ENCODE measurements at places on chromosomes 4 and X.

GRCh38 chrX:40146262-40147125, 48.7 kb upstream of the BCOR start:
- no peak for DNase-seq

DNA sequence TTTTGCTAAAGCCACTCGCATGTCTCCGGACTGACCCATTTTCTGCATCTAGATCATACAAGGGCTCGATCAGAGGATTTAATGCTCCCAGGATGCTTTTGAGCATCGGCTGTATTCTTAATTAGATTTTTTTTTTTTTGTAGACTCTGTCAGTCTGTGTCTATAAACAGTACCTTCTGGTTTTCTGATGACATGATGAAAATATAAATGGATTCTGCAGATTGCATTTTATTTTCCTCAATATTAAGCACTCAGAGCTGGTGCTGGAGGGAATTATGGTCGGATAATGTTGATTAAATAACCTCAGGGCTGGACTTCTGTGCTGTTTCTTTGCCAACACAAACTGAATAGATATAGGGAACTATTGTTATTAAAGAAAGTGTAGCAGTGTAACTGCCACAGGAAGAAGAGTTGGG, 57.1 kb upstream of the LIMCH1 start:
- DNase-seq: no peak

GRCh38 chrX:105725228-105725627, 97.1 kb upstream of the NRK start:
- DNase-seq: no peak

- no peak for DNase-seq
These were observed 41.9 kb upstream of the TADA2B start for GRCh38 chr4:7001271-7001670.

DNA sequence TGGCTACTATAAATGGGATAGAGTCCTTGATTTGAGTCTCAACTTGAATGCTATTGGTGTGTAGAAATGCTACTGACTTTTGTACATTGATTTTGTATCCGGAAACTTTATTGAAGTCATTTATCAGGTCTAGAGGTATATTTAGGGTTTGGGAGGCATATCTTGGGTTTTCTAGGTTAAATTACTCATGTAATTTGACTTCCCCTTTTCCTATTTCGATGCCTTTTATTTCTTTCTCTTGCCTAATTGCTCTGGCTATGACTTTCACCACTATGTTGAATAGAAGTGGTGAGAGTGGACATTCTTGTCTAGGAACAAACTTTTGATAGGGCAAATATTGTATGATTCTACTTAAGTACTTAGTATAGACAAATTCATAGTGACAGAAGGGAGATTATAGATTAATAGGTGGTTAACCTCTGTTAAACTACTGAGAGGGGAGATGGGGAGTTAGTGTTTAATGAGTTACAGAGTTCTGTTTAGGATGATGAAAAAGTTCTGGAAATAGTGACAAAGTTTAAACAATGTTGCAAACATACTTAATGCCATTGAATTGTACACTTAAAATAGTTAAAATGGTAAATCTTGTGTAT, 22.8 kb upstream of the HSPA4L start:
- no peak for DNase-seq

- DNase-seq: no peak
These were observed 186.5 kb upstream of the SLC7A11 start for GRCh38 chr4:138428611-138429010.

DNA sequence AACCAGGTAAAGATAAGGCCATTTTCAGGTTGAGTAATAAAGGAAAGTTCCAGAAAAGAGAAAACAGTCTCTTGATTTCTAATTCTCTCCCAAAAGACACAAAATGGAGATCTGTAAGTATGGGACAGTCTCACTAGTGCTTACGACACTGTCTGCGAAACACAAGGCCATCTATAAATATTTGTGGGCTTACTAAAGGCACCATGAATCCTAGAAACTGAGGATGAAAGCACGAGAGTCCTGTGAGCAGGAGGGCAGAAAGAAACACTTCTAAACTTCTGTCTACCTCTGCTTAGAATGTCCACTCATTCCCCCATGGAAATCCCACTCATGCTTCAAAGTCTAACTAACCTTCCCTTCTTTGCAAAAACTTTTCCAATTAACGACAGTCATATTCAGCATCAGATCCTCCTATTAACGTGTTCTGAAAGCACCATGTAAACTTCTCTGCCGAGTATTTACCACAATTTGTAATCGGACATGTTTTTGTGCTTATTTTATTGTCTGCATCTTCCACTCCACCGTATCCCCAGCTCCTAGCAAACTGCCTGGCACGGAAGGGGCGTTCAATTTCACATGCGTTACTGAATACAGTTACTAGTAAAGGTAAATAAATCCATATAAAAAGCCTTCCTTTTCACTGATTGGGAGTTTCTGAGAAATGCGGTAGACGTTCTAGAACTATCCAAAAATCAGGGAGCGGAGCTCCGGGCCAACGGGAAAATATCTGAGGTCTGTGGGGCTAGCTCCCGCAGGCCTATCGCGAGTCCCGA, 665 bp downstream of the PSMD10 start:
- no peak for DNase-seq

DNA sequence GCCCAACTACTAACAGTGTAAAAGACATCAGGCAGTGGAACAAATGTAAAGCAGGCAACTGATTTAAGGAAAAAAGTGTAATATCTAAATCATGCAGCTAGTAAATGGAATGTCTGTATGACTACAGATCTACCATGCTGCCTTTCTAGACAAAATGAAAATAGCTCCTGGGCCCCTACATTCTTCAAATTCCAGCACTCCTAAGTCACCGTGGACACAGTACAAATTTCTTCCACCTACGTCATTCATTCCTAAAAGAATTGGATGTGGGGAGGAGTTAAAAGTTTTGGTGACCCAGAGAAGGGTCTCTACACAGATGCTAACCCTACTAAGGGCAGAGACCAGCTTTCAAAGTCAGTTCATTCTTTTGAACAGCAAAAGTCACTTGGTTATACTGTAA, 137.2 kb upstream of the ARHGEF9 start:
- no peak for DNase-seq

DNA sequence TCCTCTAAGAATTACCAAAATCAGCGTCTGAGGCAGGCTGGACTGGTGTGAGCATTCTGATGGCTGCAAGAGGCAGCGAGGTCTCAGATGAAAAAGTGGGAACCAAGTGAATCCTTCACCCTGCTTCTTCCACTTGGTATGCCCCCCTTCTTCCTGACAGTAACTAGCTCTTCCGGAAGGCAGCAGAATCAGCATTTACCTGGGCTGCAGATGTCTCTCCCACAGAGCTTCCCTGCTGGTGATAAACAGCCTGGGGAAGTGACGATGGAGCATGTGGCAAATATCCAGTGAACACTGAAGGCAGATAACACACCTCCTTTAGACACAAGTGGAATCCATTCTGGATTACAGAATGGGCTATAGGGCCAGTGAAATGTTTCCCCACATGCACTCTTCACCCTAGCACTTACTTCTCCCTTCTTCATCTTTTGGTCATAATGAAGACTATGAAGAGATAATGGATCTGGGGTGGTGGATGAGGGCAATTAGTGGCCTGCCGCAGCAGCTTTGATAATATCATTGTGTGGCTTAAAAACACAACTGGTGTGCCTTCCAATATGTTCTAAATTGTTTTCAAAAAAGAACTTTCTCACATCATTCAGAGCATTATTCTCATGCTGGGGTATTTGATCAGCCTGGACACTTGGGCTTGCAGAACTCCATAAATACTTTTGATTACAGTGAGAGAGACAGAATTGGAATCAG, 60.8 kb upstream of the TBC1D9 start:
- no peak for DNase-seq

- no peak for DNase-seq
These were observed 464.1 kb downstream of the IDS start for GRCh38 chrX:149040873-149041535.

GRCh38 chr4:184103527-184104264, 114.0 kb downstream of the ENPP6 start:
- DNase-seq: no peak

GRCh38 chr4:66585767-66586166, 915.5 kb upstream of the EPHA5 start:
- no peak for DNase-seq

- DNase-seq: no peak
These were observed 203.0 kb upstream of the GK2 start for GRCh38 chr4:79611026-79611425.

DNA sequence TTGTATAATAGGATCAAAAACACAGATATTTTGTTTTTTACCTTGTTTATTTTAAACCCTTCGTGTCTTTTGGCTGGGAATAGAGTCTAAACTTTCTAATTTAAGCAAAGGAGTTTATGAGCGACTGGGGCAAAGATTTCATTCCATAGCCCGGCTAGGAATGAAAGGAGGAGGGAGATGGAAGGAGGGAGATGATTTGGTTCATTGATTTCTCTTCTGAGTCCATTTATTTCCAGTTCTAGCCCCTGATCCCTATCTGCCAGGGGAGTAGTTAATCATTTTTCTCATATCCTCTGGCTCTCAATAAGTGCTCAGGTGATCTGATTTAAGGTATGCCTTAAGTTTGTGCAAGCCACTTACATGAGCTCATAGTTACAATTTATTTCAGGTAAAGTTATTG, 120.0 kb downstream of the SPRY1 start:
- no peak for DNase-seq

- DNase-seq: no peak
These were observed 76.2 kb downstream of the LNX1 start for GRCh38 chr4:53515076-53515475.

DNA sequence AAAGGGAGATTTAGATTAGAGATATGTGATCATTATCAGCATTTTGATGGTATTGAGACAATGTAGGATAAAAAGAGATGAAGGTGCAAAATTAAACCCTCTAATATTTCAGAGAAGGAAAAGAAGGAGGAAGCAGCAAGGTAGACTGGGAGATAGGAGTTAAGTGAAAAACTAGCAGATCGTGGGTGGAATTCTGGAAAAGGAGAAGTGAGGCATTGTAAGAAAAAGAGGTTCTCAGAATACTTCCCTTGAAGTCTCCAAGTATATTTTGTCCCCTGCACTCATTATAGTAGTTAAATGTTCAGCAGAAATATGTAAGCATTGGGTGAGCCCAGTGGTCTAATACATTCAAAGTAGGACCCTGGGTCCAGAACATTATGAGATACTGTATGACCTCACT, 30.3 kb downstream of the COPS4 start:
- DNase-seq: no peak

DNA sequence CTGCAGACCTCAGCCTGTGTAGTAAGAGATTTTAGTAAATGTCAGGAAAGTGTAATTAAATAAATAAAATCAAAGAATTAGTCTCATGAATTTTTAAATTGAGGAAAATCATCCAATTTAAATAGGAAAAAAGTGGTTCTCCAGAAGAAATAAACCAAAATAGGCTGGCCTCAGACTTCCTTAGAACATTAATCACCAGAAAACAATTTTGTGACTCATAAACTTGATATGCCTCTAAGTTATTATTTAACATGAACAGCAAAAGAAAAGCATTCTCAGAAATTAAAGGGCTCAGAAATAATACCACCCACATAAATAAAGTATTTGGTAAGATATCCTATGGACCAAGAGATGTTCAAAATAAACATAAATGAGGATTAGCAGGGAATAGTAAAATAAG, 14.3 kb downstream of the FAM47B start:
- DNase-seq: no peak

GRCh38 chr4:2357821-2358745, 60.4 kb downstream of the ZFYVE28 start:
- no peak for DNase-seq

- DNase-seq: no peak
These were observed 224.1 kb downstream of the NLGN4X start for GRCh38 chrX:6004529-6004928.

DNA sequence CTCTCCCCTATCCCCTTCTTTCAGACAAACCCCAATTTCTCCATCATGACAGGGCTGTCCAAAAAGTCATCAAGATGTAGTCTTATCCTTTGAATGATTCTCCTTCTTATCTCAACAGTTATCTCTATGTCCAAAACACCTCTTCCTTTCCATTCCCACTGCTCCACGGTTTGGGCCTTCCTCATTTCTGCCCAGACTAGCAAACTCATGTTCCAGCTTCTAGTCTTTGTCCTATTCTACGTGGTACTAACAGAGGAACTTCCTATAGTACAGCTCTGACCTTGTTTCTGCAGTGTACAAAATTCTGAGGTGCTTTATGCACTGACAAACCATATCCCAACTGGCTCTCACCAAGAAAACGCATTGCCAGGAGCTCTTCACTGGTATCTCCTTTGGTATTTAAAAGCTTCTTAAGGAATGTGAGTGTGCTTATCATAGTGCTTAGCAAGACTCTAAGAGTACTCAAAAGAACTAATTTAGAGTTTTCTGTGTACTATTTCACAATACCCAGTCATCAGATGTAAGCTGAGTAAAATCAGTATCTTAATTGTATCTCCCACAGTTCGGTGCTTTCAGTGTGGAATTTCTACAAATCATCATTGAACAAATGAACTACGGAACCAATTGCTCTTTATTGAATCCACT, 65.5 kb downstream of the MAML3 start:
- DNase-seq: no peak

Measured in stimulated activated CD8-positive, alpha-beta memory T cell treated with anti-CD3 and anti-CD28 coated beads, Interleukin-7, amount 100 ng/mL, for 1 hour (primary cell).